ENCODE measurements at places on chromosomes 13 and 19. TPM values are rescaled to one million over a fixed set of nuclear protein-coding genes. Genes with fewer than 3 reads are reported as not detected.

DNA sequence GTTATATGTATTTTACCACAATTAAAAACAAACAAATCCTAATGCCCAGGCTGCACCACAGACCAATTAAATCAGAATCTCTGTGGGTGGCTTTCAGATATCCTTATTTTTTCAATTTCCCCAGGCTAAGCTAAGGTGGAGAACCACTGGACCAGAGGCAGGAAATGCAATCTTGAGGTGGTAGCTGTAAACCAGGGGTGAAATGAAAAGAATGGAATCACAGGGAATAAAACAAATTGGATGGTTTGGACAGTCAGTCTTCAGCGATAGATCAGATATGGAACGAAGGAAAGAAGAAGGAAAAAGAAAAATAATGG is 215.4 kb downstream of the KCNRG start:
- no peak for DNase-seq

- no peak for DNase-seq
Observed at GRCh38 chr13:113280126-113280525, 16.9 kb upstream of the LAMP1 start.

The LILRB4 gene
- 36.7 TPM for total RNA-seq

The ACP5 gene
- total RNA-seq = 44.7 TPM

Measured in omental fat pad (tissue), 4 donors.